ENCODE measurements at places on chromosomes 3 and 15.
A peak's percentile ranks its signal among the peaks of the same experiment; 100 is the strongest.

DNA sequence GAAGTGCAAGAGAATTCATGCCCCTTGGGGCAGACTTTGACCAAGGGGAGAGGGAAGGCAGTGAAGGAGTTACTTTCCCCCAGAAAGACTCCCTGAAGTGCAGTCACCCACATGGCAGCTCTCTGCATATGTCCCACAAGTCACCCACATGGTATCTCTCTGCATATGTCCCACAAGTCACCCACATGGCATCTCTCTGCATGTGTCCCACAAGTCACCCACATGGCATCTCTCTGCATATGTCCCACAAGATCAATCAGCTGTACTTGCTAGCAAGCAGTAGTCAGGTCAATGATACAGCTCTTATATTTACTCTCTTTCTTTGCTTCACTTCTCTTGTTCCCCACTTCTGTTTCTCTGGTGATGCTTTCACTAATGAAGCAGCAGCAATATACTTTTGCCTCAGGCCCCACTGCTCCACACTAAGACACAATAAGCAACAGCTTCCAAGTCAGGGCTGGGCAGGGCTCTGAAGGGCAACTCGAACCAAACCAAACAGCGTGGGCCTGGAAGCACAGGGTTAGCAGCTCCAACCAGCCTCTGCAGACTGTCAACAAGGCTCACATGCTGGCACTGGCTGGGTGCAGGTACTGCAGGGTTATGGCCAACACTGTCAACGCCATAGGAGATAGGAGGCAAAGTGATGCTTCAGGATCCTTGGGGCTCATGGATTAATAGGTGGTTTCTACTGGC, 46.7 kb downstream of the THBS1 start:
- DNase-seq: no peak

DNA sequence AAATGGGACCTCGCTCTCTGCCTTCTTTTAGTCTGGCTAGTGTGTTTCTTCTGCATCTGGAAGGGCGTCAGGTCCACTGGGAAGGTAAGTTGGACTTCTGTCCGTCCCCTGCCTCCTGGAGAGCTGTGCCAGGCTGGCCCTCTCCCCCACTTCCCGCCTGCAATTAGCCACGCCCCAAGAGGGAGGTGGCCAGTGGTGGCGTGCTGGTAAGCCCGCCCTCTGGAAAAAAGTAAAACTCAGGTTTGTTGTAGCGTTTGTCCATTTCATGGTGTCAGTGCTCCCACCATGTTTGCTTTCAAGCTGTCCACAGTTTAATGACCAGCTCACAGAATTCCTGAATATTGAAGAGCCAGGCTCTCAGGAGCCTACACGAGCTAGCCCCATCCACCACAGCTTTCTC, 55.6 kb downstream of the SLC6A6 start:
- DNase-seq: no peak

DNA sequence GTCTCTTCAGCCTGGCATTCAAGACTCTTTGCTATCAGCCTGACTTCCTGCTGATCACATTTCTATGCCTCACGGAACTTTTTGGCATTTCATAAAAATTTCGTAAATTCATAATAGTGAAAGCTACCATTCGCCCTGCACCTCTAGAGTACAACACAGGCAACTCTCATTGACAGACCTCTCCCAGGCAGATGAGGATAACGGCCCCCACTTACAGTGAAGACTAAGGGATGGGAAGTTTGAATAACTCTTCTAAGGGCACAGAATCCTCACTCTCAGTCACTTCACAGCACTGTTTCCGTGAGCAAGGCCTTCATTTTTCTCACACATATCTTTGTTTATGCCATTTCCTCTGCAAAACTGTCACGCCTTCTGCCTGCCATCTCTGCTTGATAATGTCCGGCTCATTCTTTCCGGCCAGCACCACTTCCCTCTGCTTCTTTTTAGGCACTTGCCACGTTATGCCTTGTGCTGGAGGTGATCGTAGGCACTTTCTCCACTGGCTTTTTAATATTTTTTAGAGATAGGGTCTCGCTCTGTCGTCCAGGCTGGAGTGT, 224.1 kb upstream of the HES1 start:
- no peak for DNase-seq

DNA sequence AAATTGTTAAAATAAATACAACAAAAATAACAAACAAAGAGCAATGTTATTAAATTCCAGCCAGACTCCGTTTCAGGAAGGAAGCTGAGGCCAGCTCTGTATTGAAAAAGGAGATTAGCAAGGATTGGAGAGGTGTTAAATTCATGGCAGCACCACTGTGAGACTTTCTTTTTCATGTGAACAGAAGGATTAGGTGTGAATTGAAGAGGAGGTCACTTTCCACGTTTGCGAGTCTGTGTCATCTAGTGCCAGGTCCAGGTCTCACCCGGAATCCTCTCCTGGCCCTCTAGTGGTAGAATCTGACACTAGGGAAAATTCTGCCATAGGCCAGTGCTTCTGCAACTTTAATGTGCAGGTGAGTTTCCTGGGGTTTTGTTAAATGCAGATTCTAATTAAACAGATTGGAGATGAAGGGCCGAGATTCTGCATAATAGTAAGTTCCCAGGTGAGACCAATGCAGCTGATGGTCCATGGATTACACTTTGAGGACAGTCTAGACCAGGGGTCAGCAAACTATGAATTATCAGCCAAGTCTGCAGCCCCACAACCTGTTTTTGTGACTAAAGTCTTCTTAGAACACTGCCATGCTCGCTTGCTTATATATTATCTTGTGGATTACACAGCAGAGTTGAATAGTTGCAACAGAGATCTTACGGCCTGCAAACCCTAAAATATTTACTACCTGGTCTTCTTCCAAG, 9.2 kb upstream of the SLC6A1 start:
- DNase-seq: peak; percentile 21

DNA sequence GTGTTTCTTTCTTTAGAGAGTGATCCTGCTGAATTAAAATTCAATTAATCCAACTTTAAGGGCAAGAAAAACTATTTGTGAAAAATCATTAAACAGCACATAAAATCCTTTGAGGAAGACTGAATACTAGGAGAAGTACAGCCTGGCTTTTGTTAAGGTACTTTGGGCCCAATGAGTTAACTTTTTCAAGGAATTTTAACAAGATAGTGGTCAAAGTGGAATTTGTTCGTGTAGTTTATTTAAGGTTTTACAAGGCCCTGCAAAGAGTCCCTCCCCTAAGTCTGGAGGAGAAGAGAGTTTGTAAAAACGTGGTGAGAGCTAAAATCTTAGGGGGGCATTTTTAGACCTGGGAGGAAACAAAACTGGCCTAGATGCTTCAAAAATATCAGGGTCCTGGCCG, 26.0 kb upstream of the TRIM71 start:
- DNase-seq: no peak

- DNase-seq: no peak
Observed at GRCh38 chr3:65268426-65268825, 580.6 kb upstream of the ADAMTS9 start.

GRCh38 chr3:59192473-59192872, 142.6 kb upstream of the CFAP20DC start:
- no peak for DNase-seq

- DNase-seq: no peak
Observed at GRCh38 chr3:172538368-172539151, 15.3 kb upstream of the TNFSF10 start.

DNA sequence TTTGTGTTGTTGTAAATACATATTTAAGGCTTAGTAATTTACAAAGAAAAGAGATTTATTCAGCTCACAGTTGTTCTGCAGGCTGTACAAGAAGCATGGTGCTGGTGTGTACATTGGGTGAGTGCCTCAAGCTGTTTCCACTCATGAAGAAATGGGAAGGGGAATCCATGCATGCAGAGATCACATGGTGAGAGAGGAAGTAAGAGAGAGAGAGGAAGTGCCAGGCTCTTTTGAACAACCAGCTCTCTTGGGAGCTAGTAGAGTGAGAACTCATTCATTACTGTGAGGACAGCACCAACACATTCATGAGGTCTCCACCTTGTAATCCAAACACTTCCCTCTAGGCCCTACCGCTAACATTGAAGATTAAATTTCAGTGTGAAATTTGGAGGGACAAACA, 909.2 kb downstream of the NSUN3 start:
- no peak for DNase-seq

- DNase-seq: no peak
Observed at GRCh38 chr3:49639551-49639950, 34.6 kb upstream of the APEH start.

DNA sequence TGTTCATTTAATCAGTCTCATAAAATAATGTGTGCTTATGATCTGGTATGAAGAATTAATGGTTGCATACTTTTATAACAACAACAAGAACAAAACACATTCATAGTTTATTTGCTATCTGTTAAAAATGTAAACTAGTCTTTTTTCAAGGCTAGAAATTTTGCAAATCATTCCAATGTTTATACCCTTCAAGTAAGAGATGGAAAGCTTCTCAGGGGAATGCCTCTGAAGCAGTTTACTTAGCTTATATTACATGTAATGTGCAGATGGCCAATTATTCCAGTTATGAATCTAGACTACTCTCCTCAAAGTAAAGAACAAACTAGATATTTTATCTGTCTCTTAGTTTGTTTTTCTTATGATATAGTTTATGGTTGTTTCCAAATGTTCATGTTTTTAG, 575.4 kb downstream of the NAALADL2 start:
- DNase-seq: no peak

- no peak for DNase-seq
Observed at GRCh38 chr15:53759411-53759931, at the start of gene WDR72. WDR72 (minus strand) TSS chr15:53759663; CDS start chr15:53733149, 26,514 bp downstream.

- no peak for DNase-seq
Observed at GRCh38 chr3:117016378-117016777, 306.8 kb downstream of the TUSC7 start.

DNA sequence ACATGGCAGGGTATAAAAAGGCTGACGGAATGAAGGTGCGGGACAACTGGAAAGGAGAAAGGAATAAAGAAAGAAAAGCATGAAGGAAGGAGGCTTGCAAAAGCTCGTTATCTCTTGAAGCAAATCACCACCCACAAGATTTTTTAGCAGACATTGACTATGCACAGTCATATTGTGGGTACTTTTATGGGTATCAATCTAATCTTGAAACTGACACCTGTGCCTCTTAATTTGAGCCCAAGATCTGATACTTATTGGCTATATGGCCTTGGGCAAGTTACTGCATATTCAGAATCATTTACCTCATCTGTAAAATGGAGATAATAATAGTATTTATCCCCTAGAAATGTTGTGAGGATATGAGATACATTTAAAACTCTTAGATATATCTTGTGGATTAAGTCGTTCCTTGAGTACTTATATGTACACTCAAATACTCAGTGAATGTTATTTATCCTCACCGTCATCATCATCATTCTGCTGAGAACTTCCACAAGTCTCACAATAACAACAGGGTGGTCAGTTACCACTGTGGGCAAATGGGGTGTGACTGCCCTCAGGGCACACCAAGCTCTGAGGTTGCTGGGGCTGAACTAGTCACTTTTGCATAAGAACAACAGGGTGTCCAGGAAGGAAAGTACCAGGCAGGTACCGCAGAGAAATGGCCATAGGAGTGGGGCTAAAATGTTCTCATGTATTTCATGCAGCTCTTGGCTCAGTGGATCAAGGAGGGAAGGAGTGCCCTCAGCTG, 266.1 kb downstream of the SLC9A9 start:
- no peak for DNase-seq

DNA sequence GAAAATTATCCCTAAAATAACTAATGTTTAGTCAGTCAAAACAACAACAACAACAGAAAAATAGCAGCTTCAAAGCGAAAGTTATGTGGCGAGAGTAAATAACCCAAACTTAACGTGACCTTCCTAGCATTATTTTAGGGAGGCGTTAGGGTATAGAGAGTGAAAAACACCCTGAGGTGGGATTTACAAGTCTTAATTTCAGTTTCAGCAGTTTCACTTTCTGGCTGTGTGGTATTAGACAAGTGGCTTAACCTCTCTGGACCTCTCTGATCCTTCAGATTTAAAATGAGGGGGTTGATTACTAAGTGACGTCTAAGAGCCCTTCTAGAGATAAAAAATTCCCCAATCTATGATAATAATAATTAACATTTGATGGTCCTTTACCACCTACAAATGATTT, 291.2 kb downstream of the ZBTB20 start:
- DNase-seq: no peak

GRCh38 chr3:184156522-184156955, 1.4 kb downstream of the DVL3 start:
- peak; percentile 58 for DNase-seq

DNA sequence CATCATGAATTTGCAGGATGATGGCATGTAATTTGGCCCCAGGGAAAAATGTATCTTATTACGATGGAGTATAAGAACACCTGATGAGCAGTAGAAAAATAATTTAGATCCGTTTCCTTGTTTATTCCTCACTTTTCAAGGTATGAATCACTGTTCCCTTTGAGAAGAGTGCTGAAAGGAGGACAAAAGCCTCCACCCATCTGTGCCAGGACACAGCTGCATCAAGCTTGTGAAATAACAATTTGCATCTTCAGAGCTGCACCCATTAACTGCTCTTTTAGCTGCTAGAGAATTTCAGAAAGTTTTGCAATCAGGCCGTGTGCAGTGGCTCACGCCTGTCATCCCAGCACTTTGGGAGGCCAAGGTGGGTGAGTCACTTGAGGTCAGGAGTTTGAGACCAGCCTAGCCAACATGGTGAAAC, 9.6 kb downstream of the CLDND1 start:
- no peak for DNase-seq

DNA sequence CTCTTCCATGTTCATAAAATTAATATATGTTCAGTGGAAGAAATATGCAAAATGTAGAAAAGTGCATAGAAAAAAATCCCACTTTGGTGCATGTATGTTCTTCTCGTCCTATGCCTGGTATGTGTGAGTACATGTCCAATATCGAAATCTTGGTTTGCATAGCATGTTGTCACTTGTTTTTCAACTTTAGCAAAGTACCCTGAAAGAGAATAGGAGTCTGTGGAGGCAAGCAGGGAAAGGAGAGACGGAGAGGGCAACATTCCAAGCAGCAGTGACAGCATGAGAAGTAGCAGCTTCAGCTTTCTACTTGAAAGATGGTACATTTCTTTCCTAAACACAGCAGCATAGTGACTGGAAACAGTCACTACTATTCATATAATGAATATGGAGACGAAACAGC, 56.8 kb upstream of the CACNA2D3 start:
- no peak for DNase-seq

DNA sequence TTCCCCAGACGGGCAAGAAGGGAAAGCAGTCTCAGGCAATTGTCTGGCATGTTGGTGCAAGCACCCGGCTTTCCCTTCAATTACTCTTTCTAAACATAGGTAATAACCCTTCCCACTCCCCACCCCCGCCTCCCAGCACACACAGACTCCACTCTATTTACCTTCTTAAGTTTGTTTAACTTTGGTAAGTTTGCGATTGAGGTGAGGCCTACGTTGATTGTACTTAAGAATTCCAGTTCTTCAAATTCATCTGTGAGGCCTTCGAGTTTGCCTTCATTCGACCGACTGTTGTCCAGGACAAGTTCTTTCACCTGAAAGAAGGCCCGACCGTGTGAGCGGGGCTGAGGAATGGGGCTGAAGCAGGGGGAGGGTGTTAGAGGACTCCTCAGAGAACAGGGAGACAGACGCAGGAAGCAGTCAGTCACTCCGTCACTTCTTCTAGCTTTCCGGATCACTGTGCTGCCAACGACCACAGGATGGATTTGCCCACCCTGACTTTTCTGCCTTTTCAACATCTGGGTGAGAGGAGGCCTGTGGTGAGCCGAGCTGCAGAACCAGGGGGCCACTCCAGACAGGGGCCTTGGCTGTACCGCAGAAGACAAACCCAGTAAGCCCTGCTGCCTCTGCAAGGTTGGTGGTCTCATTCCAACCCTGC, 33.0 kb downstream of the ANP32A start:
- no peak for DNase-seq

- no peak for DNase-seq
Observed at GRCh38 chr3:88462230-88462629, 312.5 kb downstream of the C3orf38 start.

GRCh38 chr15:23372284-23372683, 17.7 kb downstream of the GOLGA8S start:
- no peak for DNase-seq

- DNase-seq: peak; percentile 9
Observed at GRCh38 chr15:84645496-84645895, 8.6 kb downstream of the WDR73 start.

Data from anterior cingulate cortex (tissue), 58 donors.